ENCODE measurements at places on chromosomes 4 and X. TPM values are rescaled to one million over a fixed set of nuclear protein-coding genes. Genes with fewer than 3 reads are reported as not detected.

EMCN gene
- 26.8 TPM for total RNA-seq

MAGEA9B gene
- total RNA-seq: not detected

GRCh38 chrX:22541926-22542325, 269.2 kb downstream of the CBLL2 start:
- no peak for ATAC-seq

DNA sequence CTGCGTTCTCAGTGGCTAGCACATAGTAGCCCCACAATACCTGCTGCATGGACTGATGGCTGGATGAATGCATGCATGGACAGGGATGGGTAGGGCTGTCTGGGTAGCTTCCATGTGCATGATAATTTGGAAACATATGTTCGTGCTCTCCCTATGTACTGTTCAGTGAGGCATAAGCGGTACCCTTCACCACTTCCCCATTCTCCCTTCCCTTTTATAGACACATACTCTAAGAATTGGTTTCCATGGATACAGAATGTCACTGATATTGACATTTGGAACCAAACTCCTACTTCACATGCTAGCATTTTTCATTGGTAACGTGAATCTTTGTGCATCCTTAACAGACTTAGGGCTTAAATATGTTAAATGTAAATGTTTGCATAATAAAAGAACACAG, 20.4 kb downstream of the USP46 start:
- no peak for ATAC-seq

DNA sequence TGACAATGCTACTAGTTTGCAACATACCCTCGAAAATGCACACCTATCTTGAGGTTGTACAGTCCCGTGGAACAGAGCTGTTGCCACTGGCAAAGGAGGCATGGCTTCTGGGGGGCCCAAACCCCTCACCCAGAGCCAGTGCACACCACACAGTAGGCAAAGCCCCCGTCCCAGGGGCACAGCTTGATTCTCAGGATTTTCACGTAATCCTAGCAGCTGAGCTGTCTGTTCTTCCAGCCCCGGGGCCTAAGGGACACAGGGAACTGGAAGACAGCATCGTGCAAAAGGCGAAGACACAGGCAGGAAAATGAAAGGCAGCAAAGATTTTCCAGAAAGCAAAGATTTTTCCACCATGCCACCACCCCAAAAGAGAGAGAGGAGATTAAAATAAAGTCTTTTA, 77.2 kb downstream of the JAKMIP1 start:
- ATAC-seq: no peak

DNA sequence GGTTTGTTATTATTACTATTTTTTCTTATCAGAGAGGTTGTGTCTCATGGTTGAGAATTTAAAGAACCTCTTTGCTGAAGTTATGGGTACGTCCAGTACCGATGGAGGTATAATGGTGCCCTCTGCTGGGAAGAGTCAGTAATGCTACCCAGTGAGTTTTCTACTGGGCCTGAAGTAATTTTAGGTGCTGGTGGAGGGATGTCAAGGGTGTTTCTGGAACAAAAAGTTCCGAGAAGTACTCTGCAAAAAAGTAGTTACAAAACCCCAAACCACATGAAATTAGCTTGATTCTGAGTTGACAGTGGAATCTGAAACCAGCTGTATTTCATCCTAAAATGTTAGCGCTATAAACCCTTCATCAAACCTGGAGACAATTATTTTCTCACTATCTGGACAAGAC, 102.5 kb upstream of the MID1 start:
- ATAC-seq: peak; percentile 85

DNA sequence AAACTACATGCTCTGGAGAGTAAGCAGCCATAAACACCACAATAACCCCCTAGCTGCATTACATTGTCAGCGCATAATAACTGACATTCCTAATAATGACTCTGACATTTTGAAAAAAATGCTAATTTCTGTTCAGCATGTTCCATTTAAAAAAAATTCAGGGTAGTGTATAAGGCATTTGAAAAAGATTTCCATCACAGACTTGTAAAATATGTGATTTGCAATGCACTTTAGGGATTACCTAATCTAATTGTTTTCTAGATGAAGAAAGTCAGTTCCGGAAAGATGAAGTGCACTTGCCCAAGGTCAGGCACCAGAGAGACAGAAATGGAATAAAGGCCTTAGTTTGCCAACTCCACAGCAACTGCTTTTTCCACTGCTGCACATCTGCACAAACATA, 55.3 kb downstream of the FANCB start:
- ATAC-seq: no peak

DNA sequence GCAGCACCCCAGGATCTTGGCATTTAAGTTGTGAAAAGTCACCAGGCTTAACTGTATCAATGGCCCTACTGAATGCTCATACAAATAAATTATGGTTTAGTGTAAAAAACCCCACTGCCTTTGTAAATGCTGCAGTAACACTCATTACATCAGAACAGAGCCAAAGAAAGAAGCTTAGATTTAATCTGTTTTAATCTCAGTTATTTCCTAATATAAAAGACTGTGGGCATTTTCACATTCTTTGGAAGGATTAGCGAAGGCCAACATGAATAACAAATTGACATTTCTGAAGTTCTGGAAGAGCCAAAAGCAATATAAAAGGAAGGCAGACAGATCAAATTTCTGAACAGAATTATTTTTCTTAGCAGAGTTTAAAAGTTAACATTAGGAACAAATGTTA, 140.0 kb upstream of the HCCS start:
- ATAC-seq: no peak

GRCh38 chr4:76559236-76560071, 124.4 kb downstream of the SHROOM3 start:
- no peak for ATAC-seq

DNA sequence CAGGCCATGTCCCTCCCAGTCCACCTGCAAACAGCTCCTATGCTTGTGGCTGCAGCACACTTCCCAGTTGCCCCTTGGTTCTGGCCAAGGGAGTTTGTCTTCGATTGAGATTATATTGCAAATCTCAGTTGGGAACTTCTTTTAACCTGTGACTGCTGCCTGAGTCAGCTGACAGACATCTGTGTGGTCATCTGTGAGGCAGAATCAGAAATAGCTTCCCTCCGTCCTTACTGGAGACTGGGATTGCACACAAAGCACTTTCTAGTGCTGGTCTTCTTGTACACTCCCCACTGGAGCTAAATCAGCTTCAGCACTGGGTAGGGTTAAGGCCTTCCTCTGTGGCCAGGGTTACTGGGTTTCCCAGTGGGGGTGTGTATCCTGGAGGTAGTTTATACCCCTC, 34.3 kb downstream of the ZNF330 start:
- ATAC-seq: no peak

DNA sequence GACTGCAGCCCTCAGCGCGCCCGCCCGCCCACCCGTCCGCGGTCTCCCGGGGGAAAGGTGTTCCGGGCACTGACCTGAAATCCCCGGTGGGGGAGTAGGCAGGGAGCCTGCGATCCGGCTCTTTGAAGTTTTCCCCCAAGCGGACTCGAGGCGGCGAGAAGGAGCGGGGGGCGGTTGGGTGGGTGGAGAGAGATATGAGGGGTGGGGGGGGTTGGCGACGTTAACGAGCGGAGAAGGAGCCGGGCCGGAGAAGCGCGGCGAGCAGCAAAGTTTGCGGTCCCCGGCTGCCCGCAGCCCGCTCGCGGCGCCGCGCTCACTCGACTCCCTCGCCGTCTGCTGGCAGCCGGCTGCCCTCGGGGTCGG, 636 bp downstream of the BCOR start:
- ATAC-seq: peak; percentile 14
